Cardiac muscle cell (in vitro differentiated cells and primary cell): ENCODE measurements at places on chromosomes 4 and X.

GRCh38 chr4:2249526-2250356 lies 7.8 kb upstream of the HAUS3 start:
- no peak for DNase-seq

DNA sequence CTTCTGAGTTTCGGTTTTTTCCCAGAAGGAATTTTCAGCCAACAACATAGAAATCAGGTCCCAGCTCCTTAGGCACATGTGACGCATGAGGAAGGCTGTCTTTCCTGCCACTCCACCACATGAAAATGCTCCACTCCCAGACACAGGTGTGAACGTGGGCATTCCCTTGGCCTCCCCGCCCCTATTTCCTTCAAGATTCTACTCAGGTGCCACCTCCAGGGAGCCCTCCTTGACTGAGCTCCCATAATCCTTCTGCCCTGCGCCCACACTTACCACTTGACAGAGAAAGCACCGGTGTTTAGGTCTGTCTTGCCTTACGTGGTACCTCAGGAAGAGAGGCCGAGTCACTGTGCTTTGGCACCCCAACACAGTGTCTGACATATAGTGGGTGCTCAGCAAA lies 44.4 kb upstream of the CENPU start:
- DNase-seq = no peak

DNA sequence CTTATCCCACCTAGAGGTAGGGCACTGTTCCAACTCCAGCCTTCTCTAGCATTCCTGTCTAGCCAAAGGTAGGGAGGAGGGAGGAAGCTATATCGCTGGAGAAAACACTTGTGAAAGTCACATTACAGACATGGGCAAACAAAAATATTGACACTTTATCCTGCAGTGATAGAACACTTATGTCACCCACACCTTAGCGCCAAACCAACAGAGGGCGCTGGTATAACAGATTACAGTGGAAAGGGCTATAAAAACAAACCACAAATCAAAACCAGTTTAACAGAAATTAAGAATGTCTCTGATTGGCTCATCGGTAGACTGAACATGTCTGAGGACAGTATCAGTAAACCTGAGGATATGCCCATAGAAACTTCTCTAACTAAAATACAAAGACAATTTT lies 451.3 kb downstream of the TLL1 start:
- DNase-seq = peak; percentile 10

GRCh38 chr4:59570860-59571476 lies 1629.2 kb upstream of the ADGRL3 start:
- no peak for DNase-seq

DNA sequence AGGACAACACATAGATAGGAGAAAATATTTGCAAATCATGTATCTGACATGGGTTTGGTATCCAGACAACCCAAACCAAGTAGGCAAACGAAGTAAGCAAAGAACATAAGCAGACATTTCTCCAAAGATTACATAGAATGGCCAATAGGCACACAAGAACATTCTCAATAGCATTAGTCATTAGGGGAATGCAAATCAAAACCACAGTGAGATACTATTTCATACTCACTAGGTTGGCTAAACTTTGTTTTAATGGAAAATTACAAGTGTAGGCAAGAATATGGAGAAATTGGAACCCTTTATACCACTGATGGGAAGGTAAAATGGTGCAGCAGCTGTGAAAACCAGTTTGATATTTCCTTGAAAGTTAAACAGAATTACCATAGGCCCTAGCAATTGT lies 74.7 kb downstream of the CHRNA9 start:
- DNase-seq = no peak

DNA sequence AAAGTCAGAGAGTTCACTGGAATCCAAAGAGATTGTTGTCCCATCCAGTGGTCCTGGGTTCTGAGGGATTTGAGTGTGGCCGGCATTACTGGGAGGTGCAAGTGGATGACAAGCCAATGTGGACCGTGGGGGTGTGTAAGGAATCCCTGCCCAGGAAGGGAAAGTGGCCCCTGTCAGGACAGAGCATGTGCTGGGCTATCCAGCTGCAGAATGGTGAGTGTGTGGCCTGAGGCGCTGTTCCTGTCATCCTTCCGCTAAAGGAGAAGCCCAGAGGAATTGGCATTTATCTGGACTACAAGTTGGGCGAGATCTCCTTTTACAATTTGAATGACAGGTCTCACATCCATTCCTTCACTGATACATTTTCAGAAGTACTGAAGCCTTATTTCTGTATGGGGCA lies 20.4 kb upstream of the TRIM60 start:
- no peak for DNase-seq

DNA sequence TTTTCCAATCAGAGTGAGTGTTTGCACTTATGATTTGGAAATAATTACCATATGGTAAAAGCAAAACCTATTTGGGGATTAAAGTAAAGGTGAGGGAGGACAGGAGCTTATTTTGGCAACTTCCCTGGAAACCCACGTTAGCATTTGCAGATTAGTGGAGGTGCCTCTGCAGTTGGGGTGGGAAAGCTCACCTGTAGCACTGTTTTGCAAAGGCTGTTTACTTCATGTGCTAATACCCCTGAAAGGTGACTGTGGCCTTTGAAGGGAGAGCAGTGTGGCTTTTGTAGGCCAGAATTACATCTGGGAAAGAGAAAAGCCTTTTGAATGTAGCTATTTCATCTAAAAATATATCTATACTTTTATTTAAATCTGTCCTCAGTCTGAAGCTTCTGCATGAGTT lies 9.4 kb downstream of the SUPT20HL1 start:
- DNase-seq = no peak

GRCh38 chrX:154025230-154025629 lies 5.5 kb upstream of the IRAK1 start:
- DNase-seq = no peak

GRCh38 chrX:37922928-37923327 lies 75.6 kb upstream of the DYNLT3 start:
- DNase-seq = peak; percentile 15

- peak; percentile 19 for DNase-seq
Observed at GRCh38 chr4:122617597-122618593, 3.0 kb downstream of the IL21 start.

- DNase-seq = no peak
Observed at GRCh38 chr4:101067383-101067782, 279.9 kb downstream of the PPP3CA start.

DNA sequence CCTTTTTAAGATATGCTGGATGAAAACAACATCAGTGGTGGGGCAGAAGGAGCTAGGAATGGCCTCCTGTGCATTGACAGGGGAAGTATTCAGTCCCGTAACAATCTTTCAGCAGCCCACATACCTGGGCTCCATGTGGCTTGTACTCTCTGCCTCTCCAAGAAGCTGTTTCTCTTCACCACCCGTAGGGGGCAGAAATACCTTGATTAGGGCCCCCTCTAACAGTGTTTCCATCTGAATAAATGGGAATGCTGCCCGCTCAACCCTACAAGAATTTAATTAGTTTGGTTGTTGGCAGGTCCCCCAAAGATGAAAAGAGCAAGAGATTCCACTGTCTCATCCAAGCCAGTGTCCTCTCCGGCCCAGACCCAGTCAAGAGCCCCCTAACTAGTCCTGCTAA lies 155.2 kb downstream of the SMIM20 start:
- DNase-seq = peak; percentile 7
